Posterior cingulate gyrus (tissue), 11 donors: ENCODE measurements at places on chromosomes 4 and X.

DNA sequence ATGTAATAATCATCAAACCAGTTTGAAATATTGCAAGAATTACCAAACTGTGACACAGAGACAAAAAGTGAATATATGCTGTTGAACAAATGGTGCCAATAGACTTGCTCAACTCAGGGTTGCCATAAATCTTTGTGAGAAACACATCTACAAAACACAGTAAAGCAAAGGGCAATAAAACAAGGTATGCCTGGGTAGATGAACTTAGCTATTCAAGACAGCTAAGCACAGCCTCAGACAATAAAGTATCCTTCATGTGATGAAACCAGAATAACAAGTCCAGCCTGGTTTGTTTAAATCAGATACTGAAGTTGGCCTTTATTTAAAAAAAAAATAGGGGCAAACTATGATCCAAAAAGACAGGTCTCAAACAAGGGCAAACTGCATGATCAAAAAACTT is 19.2 kb downstream of the LAMTOR3 start:
- DNase-seq = no peak

- no peak for DNase-seq
Measured at GRCh38 chrX:30568136-30568535, 9.4 kb downstream of the TASL start.

DNA sequence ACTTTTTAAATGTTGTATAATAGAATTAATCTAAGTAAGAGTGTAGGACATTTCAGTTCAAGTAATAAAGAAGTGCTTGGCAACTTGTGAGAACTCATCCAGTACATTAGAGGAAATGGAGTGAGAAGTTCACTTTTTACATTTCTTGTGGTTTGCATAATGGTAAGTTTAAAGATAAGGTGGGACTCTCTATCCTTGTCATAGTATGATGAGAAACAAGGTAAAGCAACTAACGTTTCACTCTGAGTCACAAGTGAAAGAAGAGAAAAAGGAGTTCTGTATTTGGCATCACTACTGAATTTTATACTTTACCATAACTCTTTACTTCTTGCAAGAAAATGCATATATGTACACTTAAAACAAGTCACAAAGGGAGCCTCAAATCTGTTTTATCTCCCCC is 219.4 kb downstream of the SLC4A4 start:
- DNase-seq = no peak

GRCh38 chr4:10462876-10463275 is 5.7 kb upstream of the ZNF518B start:
- no peak for DNase-seq

- DNase-seq = no peak
Measured at GRCh38 chrX:30892591-30892990, 3.5 kb upstream of the TAB3 start.

DNA sequence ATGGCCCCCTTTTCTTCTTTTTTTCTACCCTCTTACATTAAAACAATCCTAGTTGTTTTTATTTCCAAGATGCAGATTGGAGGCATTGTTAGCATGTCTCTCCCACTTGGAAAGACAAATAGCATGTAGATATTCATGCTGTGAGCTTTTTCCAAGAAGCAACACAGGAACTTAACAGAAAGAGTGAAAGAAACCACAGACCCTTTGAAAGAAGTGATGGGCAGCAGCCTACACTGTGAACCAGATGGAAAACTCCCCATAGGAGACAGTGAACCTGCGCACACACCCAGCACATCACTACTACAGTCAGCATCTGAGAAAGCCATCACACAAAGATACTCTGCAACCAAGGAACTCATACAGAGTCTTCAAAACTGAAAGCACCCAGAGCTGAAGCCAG is 17.8 kb downstream of the CT47C1 start:
- no peak for DNase-seq

GRCh38 chrX:104172121-104172520 is 5.9 kb downstream of the FAM199X start:
- DNase-seq = no peak

DNA sequence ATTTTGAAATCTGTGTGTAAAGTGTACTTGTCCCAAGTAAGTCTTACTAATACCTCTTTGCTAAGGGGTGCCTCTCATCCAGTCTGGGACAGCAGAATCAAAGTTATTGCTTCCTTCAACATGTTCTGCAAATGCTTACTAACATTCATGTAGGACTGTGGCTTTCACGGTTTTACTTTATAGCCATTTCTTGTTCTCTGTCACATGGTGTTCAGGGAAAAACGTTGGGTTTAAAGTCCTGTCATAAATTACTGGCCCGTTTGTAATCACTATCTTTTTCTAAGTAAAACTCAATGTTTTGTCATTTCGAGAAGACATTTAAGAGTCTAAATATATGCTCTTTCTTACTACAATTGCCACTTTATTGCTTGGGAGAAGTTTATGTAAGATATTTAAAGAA is 321.1 kb downstream of the STIM2 start:
- DNase-seq = no peak

GRCh38 chr4:123507376-123507775 is 110.8 kb downstream of the SPRY1 start:
- DNase-seq = no peak

GRCh38 chr4:11701966-11702725 is 273.5 kb upstream of the HS3ST1 start:
- no peak for DNase-seq

DNA sequence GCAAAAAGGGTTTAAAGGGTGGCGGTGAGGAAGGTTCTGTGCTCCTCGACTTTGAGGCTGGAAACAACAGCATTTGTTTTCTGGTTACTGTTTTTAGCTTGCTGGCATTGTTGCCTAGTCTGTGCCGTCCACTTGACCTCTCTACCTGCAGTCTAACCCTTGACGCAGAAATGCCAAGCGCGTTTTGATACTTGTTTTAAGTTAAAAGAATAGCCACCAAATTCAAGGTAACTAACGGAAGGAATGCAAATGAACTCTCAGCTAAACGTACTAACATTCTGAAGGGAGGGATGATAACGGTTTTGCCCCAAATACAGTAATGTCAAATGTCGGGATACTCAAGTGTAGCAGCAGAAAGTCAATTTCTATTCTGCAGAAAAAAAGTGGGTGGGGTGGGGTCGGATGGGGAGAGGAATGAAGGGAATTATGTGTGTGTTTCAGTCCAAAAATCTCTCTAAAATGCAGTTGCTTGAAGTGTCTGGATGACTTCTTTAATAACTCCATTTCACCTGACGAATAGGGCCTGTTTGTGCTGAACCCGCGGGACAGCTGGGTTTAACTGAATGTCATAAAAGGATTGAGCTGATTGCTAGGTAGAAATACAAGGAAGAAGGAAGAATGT is 3.4 kb upstream of the NKX6-1 start:
- no peak for DNase-seq

- no peak for DNase-seq
Measured at GRCh38 chr4:151901631-151902030, 140.8 kb upstream of the GATB start.

DNA sequence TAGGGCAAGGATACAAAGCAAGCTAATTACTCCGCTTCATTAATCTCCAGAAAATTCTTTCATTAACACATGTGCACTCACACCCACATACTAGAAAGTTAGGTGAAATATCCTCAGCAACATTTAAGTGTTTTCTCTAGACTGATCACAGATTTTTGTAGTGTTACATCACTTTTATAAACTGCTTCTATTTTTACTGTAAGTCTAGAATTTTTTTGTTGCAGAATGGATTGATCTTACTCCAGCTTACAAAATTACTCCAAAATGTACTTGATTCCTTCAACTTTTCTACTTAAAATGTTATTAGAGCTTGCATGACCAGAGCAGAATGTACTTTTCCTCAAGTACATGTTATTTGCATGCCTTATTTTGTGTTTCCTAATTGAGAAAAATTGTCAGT is 2325.2 kb downstream of the PCDH7 start:
- no peak for DNase-seq

GRCh38 chr4:145340071-145340675 is 141.5 kb upstream of the SMAD1 start:
- DNase-seq = no peak

DNA sequence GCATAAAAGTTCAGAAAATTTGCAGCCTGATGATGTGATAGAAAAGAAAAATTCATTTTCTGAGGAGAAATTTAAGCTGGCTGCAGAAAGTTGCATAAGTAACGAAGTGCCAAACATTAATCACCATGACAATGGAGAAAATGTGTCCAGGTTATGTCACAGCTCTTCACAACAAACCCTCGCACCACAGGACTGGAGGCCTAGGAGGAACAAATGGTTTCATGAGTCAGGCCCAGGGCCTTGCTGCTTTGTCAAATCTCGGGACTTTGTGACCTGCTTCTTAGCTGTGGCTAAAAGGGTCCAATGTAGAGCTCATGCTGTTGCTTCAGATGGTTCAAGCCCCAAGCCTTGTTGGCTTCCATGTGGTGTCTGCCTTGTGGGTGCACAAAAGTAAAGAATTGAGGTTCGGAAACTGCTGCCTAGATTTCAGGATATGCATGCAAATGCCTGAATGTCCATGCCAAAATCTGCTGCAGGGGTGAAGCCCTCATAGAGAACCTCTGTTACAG is 527.4 kb downstream of the SH3BGRL start:
- no peak for DNase-seq

GRCh38 chr4:38078590-38079421 is 118.6 kb downstream of the PTTG2 start:
- no peak for DNase-seq

DNA sequence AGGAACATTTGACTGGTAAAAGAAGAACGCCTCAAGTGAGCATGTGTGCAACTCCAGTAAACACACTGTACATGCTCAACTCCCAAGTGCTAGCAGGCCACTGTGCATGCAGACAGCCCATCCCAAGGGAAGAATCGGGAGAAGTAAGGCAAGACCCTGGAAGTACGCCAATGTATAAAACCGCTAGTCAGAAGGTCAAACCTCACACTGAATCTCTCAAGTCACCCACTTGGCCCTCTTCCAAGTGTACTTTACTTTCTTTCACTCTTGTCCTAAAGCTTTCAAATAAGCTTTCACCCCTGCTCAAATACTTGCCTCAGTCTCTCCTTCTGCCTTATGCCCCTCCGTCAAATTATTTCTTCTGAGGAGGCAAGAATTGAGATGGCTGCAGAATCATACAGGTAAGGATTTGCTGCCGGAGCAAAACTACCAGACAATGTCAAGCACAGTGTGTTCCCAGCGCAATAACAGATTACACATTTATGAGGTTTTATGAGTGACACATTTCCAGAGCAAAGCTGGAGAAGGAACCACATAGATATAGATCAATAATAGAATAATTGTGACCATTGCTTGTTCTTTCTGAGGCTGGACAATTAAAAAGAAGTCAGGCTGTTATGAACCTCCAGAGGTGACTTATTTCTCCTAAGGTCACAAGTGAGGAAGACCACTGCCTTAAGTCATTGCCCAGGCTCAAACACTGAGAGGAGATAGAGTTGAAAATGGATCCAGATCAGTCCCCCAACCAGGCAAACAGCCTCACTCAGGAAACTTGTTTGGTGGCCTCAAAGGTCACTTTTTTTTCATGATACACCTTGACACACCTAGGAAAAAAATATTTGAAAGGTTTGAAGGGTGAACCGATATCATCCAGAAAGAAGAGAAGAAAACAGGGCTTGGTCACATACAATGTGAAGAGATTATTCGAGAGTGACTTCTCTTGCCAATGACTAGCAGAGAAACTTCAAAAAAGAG is 26.3 kb downstream of the CXCL1 start:
- DNase-seq = no peak

DNA sequence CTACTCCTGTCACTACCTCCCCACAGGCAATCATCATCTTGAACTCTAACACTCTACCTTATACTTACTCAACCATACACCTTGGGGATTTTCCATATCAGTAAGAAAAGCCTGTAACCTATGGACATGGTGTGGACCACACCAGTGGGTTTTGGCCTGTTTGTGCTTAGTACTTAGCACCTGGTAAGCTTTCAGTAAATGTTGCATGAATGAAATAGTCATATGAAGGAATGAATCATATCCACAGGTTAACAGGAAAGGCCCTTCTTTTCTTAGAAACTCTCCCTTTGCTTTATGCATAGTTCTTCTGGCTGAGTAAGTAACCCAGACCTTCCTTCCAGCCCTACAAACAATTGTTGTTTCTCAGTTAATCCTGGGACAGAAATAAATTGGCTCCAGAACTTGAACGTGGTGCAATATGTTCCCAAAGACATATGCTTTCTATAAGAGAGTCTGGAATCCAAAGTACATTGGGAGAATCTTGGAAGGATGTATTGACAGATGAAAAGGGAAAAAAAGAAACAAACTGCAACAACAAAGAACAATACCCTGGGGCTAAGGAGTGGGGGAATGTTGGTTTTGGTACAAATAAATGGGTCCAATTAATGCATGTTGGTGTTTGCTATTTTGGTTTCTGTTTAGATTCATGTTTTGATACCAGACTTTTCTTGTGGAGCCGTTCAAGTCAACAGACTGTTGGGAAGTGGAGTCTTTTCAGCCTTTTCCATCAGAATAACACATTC is 27.8 kb downstream of the RASL11B start:
- DNase-seq = no peak

- no peak for DNase-seq
Measured at GRCh38 chr4:94334476-94334875, 8.2 kb downstream of the HPGDS start.

GRCh38 chr4:80255329-80256095 is 11.0 kb upstream of the FGF5 start:
- no peak for DNase-seq

DNA sequence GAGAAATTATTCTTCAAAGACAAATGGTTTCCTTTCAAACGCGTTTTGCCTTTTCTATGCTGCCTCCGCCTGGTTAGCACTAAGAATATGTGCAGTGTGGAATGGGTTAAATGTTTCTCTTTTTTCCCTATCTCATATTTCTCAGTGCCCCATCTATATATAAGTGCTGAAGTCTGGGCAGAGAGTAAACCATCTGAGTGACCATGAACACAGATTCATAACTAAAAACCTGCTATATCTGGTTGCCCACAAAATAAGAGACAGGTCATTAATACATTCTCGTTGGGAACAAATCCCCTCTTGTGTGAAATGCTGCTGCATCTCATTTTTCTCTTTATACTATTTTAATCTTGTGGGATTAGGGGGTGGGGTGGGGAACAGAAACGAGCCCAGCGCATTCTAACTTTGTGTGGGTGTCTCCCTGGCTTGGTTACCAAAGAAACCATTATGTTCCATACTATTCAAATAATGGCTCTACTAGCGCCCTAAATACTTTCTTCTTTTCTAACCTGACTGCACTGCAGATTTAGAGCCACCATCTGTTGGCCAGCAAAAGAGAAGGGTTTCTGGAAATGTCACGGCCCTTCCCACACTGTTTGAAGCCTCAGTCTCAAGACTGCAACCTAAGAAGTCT is 42.2 kb upstream of the PTCHD1 start:
- no peak for DNase-seq

GRCh38 chr4:55876387-55876786 is 22.9 kb downstream of the EXOC1 start:
- no peak for DNase-seq

DNA sequence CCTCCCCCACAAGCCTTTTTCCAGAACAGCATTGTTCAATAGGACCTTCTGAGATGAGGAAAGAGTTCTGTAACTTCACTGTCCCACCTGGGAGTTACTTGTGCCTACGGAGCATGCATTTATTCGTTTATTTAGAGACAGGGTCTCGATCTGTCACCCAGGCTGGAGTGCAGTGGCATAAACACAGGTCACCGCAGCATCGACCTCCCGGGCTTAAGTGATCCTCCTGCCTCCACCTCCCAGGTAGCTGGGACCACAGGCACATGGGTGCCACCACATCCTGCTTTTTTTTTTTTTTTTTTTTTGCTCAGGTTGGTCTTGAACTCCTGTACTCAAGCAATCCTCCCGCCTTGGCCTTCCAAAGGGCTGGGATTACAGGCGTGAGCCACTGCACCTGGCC is 2.9 kb downstream of the MAP3K15 start:
- no peak for DNase-seq
